Activated naive CD4-positive, alpha-beta T cell treated with anti-CD3 and anti-CD28 coated beads, Interleukin-2, amount 10 ng/mL, durations not matched to agents 5 hours and 36 hours (primary cell): ENCODE measurements at places on chromosomes 1 and 21. TPM values are rescaled to one million over a fixed set of nuclear protein-coding genes. Genes with fewer than 3 reads are reported as not detected.

FLG gene
- total RNA-seq = not detected

TRNP1 gene
- 0.20 TPM for total RNA-seq

S100B gene
- 0.36 TPM for total RNA-seq

LIN28A gene
- total RNA-seq = not detected

EPHA2 gene
- not detected for total RNA-seq

TAS1R3 gene
- 0.73 TPM for total RNA-seq

ELAPOR1 gene
- total RNA-seq = 2.3 TPM

EXTL1 gene
- total RNA-seq = not detected

ARHGEF16 gene
- total RNA-seq = not detected

SPATA46 gene
- not detected for total RNA-seq

MYOG gene
- total RNA-seq = not detected

DNAI4 gene
- total RNA-seq = 2.2 TPM

OBSCN gene
- 31.6 TPM for total RNA-seq

OR2T11 gene
- total RNA-seq = not detected

CDA gene
- total RNA-seq = not detected

ANP32E gene
- 127 TPM for total RNA-seq

LAD1 gene
- total RNA-seq = not detected

OR2T29 gene
- total RNA-seq = not detected

ADCY10 gene
- total RNA-seq = not detected

FCRL5 gene
- total RNA-seq = 0.08 TPM

OR6Y1 gene
- not detected for total RNA-seq

TNFRSF8 gene
- 1.3 TPM for total RNA-seq

KRTAP19-1 gene
- not detected for total RNA-seq

RAB42 gene
- not detected for total RNA-seq

CLCA1 gene
- not detected for total RNA-seq

UTS2 gene
- not detected for total RNA-seq

GJB5 gene
- total RNA-seq = not detected

ZNF669 gene
- total RNA-seq = 10.5 TPM

NPR1 gene
- total RNA-seq = not detected
